MV-4-11 (cell line): ENCODE measurements at places on chromosomes 13 and 19.

- DNase-seq = no peak
These were observed 254.8 kb downstream of the LHFPL6 start for GRCh38 chr13:39347926-39348901.

- no peak for DNase-seq
These were observed 255.4 kb downstream of the COG6 start for GRCh38 chr13:39910833-39911232.

- peak; percentile 70 for DNase-seq
These were observed 14.2 kb downstream of the ZNF274 start for GRCh38 chr19:58196901-58197616.

- DNase-seq = peak; percentile 5
These were observed 25.4 kb upstream of the ZMYM5 start for GRCh38 chr13:19888799-19889198.

DNA sequence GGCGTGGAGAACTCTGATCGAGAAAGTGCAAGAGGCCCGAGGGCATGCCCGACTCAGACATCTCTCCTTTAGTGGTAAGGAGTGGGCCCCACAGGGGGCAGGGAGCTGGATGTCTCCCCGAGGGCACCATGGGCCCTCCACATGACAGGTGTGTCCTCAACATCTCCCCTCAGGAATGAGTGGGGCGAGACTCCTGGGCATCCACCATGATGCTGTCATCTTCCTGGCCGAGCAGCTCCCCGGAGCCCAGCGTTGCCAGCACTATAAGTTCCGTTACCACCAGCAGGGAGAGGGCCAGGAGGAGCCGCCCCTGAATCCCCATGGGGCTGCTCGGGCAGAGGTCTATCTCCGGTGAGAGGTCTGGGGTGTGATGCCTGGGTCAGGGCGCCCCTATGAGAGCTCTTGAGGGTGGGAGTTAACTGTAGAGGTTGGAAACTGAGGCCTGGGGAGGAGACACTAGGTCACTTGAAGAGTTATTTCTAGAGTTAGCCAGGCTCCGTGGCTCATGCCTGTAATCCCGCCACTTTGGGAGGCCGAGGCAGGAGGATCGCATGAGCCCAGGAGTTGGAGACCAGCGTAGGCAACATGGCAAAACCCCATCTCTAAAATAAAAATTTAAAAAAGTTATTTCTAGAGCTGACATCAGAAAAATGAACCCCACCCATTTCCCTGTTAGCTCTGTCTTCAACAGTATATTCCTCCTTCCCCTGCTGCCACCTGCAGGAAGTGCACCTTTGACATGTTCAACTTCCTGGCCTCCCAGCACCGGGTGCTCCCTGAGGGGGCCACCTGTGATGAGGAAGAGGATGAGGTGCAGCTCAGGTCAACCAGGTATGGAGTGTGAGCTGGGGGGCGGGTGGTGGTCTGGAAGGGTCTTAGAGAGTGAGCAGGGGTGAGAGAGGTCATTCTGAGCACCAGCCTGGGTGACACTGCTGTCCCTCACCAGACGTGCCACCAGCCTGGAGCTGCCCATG is 5.1 kb downstream of the IGFLR1 start:
- DNase-seq = no peak

GRCh38 chr13:35727881-35728280 is 251.4 kb upstream of the MAB21L1 start:
- peak; percentile 87 for DNase-seq

- DNase-seq = no peak
These were observed 11.3 kb downstream of the SHANK1 start for GRCh38 chr19:50708179-50708879.

- DNase-seq = no peak
These were observed 41.8 kb upstream of the DCUN1D2 start for GRCh38 chr13:113532156-113532806.

- no peak for DNase-seq
These were observed 603.7 kb downstream of the UQCRFS1 start for GRCh38 chr19:28609091-28609755.

- no peak for DNase-seq
These were observed 56.9 kb downstream of the NFIC start for GRCh38 chr19:3423183-3423829.

- DNase-seq = no peak
These were observed 132.5 kb upstream of the ARGLU1 start for GRCh38 chr13:106700439-106700838.

DNA sequence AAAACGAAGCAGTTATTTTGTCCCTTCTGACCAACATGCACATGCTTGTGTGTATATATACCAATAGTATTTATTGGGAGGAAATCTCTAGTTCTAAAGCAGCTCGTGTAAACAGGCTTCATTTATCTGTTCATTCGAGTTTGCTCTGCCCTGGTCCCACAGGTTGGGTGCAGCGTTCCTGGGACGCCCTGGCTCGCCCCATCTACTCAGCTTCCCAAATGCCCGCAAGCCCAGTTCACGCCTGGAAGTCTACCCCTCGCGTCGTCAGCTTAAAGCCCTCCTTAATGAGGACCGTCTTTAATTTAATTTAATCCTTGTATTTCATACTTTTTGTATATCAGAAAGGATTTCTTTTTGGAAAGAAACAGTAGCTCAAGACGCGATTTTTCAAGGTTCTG is 604 bp downstream of the THSD1 start:
- DNase-seq = no peak

GRCh38 chr13:104817271-104817670 is 1718.2 kb downstream of the EFNB2 start:
- no peak for DNase-seq

DNA sequence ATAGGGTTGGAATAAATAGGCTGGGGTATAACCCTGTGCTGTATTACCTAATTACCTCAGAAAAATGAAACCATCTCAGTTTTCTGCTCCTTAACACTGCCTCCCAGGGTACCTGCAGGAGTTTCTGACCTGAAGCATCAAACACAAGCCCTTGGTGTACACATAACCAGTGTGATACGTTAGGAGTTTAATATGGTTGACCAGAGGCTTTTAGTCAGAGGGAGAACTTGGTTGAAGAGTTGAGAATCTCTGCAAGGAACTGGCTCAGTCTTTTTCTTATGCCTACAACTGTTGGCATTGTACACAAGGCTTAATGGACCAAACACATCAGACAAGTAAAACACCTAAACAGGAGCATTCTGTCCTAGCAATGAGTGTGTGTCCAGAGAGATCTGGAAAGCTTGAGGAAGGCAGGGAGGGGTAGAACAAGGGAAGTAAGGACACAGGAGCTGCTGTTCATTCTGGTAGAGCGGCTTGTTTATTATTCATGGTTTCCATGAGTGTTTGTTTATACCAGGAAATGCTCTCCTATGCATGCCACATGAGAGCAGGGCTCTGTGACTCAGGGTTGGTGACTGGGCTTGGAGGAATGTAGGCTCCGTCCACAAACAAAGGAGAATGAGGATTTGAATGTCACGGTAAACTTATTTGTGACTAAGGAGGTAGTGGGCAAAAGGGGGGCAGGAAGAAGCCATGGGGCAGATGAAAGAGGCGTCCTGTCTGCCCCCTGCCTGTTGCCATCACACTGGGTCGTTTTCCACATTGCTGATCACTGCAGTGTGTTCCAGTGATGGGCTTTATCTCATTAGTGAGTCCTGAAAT is 11.9 kb upstream of the SPATA13 start:
- no peak for DNase-seq

DNA sequence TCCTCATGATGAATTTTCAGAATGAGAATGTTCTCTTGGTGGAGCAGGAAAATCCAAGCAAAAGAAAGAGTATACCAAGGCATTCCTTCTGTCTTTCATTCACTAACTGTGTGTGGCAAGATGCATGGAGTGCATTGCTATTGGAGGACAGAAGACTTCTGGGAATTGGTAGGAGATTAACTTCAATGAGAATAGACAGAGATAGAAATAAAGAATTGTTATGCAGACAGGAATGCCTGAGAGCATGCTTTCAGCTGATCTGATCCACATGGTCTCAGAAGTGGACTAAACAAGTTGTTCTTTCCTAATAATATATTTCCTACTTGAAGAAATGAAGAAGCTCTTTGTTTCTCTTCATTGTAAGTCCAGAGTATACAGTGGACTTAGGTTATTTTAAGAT is 303.6 kb downstream of the MYO16 start:
- DNase-seq = no peak

DNA sequence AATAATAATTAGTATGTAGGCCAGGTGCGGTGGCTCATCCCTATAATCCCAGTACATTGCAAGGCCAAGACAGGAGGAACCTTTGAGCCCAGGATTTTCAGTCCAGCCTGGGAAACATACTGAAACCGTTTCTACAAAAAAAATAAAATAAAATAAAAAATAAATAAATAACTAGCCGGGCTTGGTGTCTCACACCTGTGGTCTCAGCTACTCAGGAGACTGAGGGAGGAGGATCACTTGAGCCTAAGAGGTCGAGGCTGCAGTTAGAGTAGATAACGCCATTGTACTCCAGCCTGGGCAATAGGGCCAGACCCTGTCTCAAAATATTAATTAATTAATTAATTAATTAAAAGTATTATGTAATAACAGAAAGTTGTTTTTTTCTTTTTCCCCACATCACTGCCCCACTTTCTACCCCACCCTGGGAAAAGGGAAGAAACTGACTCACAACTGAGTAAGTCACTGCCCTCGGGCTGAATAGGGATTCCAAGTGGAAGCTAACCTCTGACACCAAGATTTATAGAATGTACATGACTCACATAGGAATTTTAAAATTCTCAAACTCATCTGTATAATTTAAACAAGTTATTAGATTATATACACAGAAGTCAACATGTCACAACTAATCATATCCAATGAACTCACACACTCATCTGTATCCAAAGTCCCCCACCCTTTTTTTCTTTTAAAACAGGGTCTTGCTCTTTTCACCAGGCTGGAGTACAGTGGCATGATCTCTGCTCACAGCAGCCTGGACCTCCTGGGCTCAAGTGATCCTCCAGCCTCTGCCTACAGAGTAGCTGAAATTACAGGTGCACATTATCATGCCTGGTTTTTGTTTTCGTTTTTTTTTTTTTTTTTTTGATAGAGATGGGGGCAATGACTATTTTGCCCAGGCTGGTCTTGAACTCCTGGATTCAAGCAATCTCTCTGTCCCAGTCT is 12.5 kb downstream of the ZNF611 start:
- DNase-seq = no peak

DNA sequence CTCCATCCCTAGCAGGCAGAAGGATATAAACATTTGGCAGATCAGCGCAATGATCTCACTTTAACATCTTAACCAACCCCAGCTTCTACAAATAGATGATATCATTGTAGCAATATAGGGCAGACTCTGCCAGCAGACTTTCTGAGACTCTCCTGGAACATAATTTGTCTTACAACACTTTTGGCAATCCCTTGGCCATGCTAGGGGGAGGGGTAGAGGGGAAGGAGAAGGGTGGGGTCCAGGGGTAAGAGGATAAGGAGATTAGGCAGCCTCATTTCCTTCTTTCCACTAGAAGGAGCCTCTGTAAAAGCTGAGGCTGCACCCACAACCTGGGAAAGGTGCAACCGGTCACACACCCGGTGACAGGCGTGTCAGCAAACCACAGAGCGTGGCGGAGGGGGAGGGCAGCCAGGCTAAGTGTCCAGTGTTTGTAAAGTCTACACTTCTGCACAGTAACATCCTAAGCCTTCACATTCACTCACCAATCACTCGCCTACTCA is 8.7 kb upstream of the UBAC2 start:
- peak; percentile 15 for DNase-seq

DNA sequence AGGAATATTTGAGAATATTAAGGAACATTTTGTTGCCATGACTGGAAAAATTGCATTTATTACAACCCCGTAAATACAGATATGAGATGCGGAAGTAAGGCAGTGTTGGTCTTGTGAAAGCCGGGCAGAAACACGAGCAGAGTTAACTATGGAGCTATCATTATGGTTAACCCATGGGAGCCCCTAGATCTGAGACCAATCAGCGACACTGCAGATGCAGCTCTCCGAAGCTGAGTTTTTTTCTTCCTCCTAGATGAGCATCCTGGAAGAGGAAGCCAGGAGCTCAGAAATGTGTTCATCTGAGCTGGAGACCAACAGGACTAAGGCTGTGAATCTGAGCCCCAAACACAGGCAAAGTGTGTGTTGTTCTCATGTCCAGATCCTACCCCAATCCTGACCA is 123.0 kb upstream of the KL start:
- DNase-seq = no peak

GRCh38 chr19:41546961-41547360 is 29.0 kb upstream of the CEACAM21 start:
- DNase-seq = no peak

DNA sequence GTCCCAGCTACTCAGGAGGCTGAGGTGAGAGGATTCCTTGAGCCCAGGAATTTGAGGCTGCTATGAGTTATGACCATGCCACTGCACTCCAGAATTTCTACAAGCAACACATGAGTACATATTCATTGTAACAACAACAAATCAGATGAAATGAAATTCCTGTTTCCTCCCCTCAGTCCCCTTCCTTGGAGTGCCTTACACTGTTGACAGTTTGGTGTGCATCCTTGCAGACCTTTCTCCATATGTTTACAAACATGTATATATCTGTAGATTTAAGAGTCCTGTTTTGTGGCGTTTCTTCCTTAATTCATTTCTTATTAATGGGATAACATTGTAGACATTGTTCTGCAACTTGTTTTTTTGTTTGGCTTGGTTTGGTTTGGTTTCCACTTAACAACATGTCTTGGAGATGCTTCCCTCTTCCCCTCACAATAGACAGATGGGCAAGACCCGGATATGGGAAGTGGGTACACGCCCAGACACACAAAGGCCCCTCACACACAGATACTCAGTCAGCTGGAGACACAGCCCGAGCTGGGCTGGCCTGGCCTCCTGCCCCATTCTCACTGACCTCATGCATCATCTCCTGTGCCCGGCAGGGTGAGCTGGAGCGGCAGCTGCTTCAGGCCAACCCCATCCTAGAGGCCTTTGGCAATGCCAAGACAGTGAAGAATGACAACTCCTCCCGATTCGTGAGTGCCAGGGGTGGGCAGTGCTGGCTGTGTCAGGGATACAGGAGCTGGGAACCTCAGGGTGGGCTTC is 21.7 kb downstream of the MYH14 start:
- DNase-seq = no peak

DNA sequence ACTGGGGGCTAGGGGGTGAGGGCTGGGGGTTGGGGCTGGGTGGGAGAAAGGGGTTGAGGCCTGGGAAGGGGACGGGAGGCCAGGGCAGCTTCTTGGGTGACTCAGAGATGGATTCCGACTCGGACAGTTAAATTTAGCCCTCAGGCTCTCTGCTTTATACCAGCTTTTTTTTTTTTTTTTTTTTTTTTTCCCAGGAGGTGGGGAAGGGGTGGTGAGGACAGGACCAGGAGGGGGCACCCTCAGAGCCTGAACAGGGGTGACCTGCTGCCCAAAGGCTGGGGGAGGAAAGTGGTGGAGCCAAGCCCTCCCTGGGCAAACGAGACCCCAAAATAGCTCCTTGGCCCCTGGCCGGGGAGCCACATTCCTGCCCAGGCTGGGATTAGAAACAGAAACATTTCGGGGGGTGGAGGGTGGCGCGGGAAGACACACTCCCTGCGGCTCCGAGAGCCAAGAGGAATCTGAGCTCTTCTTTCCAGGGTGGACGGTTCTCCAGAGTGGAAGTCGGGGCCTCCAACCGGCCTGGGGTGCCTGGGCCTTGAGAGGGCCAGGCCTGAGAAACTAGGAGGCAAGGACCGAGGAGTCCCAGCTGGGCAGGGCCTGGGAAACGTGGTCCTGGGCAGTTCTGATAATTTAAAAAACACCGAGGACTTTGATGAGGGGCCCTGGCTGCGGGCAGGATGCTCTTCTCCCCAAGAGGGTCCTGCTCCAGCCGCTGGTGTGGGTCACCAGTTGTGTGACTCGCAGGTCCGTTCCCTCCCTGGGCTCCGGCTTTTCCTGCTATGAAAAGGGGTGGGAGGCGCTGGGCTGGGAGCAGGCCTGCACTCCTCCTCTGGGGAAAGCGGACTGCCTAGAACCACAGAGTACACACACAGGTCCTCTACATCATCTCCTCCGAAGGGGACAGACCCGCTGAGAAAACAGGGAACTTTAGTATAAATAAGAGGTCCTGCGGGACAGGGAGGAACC is 813 bp upstream of the DMPK start:
- no peak for DNase-seq

- peak; percentile 35 for DNase-seq
These were observed 653 bp downstream of the MVB12A start for GRCh38 chr19:17420475-17420924.
